ENCODE measurements at places on chromosomes 12 and 14.

GRCh38 chr14:63933711-63934110 is 80.9 kb downstream of the SYNE2 start:
- peak; percentile 50 for DNase-seq

DNA sequence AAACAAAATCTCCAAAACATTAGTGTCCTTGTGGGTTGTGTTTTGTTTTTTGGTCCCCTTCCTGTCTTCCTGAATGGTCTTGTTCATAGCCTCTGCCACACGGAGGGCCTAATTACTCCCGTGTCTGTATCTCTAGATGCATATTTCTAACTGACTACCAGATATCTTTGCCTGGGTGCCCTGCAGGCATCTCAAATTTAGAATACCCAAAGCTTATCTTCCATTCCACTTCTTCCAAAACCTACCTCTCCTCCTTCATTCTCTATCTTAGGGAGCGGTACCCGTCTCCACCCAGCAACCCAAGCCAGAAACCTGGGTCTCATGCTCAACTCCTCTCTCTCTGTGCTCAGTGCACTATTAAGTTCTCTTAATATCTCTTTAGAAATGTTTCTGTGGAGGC is 10.9 kb upstream of the METAP2 start:
- no peak for DNase-seq

GRCh38 chr12:68868043-68868790 is 60.2 kb downstream of the MDM2 start:
- DNase-seq: no peak

DNA sequence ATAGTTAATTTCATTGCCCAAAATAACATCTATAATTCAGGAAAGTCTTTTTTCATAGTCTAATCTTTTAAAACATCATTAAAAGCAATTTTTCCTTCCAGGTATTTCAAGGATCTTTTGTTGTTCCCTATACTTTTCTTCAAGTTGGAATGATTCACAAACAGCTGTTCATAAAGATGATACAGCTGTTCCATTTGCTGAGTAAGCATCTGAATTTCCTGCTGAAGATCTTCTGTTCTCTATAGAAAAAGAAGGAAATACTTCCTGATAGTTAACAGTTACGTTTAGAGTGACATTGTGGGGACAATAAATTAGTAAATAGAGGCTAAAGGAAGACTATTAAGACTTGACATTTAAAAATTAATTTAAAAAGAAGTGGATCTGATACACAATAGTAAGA is 30.3 kb upstream of the ESR2 start:
- DNase-seq: no peak

DNA sequence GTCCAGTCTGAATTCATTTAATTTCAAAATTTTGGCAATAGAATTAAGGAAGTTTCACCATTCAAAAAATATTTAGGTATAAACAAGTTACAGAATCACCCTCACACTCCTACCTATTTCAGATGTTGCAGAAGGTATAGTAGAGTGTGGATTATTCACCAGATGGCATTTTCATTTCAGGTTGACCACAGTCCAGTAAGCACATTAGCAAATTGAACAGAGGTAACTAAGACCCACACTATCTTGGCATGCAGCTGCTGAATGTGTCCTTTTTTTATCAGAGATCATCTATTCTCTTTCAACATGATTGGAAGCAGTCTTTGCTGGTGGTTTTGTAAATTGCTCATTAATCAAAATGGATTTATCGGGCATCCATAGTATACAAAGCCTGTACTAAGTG is 151.8 kb upstream of the GARIN6 start:
- no peak for DNase-seq

All from NCI-H2081 (cell line).